Activated naive CD8-positive, alpha-beta T cell treated with anti-CD3 and anti-CD28 coated beads for 36 hours (primary cell): ENCODE measurements at places on chromosomes 12 and 14. TPM values are rescaled to one million over a fixed set of nuclear protein-coding genes. Genes with fewer than 3 reads are reported as not detected.

ENDOU gene
- total RNA-seq, result 0.08 TPM

LPAR5 gene
- 7.9 TPM for total RNA-seq

- no peak for DNase-seq
These were observed 10.5 kb upstream of the NUAK1 start for GRCh38 chr12:106149096-106149784.

GRCh38 chr12:110844551-110845338, 2.0 kb upstream of the CCDC63 start:
- DNase-seq, result no peak

- DNase-seq, result no peak
These were observed 34.1 kb downstream of the ZNF664 start for GRCh38 chr12:124006846-124007713.
